GM12878 (cell line): ENCODE measurements at places on chromosomes 16 and 17.

DNA sequence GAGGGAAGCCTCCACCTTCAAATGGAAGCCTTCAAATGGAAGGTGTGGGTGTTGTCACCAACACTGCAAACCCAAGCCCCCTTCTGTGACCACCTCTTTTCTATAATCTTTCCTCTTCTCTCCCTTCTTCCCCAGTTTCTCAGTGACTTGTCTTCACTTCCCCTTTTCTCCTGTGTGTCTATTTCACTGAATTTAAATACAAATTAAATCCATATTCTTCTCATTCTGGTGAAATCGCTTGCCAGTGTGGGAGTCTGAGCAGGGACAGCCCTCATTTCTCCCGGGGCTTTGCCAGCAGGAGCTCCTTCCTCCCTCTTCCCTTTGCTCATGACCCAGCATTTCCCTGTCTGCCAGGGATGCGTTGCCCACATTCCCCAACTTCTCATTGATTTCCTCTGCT lies 6.4 kb upstream of the ITGAX start:
- no peak for DNase-seq

DNA sequence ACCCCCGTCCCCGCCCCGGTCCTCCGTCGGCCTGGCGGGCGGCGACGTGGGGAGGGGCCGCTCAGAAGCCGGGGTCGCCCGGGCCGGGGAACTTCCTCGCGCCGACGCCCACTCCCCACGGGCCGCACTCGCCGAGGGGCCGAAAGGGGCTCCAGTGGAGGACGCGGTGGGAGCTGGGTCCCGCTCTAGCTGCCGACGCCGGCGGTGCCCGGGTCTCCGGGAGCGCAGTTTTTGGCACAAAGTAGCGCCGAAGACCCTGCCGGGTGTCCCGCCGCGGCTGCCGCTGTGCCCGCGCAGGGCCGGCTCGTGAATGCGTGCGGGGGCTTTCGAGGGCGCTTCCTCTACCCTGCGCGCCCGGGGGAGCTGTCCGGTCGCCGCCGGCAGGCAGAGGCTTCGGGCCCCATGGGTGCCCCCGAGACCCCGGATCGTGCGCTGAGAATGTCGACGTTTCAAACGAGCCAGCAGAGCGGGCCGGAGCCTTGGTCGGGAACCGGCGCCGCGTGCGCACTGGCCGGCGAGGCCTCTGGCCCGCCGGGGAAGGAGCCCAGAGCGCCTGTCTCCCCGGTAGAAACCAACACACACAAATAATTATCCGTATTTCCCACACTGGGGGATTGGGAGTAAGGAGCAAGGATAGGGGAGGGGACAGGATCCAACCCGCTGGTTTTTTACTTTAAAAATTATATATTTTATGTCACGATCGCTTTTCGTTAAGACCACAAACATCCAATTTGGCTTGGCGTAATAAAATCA lies 46.6 kb upstream of the SLC38A10 start:
- no peak for DNase-seq

GRCh38 chr16:67654403-67654911 lies 5.6 kb downstream of the ACD start:
- no peak for DNase-seq

GRCh38 chr17:21381076-21381706 lies 5.0 kb downstream of the KCNJ12 start:
- DNase-seq: no peak

- DNase-seq: no peak
These were observed 34.1 kb downstream of the CUEDC1 start for GRCh38 chr17:57920916-57921703.

DNA sequence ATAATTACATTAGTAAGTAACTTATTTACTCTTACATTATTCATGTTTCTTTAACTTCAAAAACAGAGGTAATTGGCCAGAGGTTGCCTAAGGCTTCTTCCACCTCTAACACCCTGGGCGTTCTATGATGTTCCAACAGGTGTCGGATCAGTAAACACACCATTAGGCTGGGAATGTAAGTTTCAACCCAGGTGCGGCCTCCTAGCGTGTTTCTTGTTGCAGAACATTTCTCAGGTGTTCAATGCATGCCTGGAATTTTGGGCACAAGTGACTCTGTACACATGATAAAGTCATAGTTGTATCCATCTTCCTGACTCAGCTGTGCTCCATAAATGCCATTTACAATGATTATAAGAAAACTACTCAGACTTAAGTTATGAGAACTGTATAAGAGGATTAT lies 1.0 kb downstream of the KRTAP2-2 start:
- no peak for DNase-seq

DNA sequence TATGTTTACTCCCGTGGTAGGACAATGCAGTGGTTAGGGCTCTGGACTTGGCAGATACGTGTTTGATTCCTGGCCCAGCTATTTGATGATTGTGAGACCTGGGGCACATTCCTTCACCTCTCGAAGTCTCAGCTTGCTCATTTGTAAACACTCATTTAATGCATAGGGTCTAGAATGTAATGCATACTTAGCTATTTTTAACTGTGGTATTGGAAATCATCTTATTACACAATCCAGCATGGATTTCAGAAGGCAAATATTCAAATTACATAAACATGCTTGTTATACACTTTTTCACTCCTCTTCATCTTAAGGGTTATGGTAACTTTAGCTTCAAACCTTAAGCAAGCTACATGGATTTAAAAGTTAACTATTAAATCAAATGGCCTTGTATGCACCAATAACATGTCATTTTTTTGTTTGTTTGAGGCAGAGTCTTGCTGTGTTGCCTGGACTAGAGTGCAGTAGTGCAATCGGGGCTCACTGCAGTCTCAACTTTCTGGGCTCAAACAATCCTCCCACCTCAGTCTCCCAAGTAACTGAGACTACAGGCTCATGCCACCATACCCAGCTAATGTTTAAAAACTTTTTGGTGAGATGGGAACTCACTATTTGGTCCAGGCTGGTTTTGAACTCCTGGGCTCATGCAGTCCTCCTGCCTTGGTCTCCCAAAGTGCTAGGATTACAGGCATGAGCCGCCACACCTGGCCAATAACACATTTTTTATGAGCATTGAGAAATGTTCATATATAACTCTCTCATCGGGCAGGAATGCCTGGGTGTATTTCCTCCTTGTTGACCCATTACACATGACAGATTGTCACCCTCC lies 52.5 kb downstream of the VAT1L start:
- DNase-seq: no peak

DNA sequence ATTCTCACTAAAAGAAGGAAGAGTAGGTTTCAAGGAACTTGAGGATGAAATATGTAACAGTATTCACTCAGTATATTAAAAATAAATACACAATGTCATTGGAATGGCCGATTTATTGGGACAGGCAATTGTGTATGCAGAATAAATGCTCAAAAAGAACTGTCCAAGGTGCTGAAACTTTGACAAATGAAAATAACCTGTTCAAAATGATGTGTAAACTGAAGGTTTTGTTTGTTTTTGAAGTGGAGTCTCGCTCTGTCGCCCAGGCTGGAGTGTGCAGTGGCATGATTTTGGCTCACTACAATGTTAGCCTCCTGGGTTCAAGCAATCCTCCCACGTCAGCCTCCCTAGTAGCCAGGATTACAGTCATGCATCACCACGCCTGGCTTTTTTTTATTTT lies 318.7 kb upstream of the RBFOX1 start:
- DNase-seq: no peak

GRCh38 chr17:8469964-8470363 lies 34.3 kb downstream of the NDEL1 start:
- DNase-seq: no peak

GRCh38 chr17:58192612-58193011 lies at the start of gene EPX:
Gene EPX (plus strand): TSS chr17:58192726. CDS start chr17:58192847, 121 bp downstream.
- no peak for DNase-seq
